Activated naive CD4-positive, alpha-beta T cell (primary cell): ENCODE measurements at places on chromosomes 5 and 9.

GRCh38 chr5:61344187-61344944 lies 12.3 kb downstream of the ZSWIM6 start:
- no peak for DNase-seq

GRCh38 chr5:6378766-6379103 lies 388 bp upstream of the MED10 start:
- DNase-seq: no peak

GRCh38 chr5:2185646-2186471 lies 303.1 kb upstream of the IRX4 start:
- no peak for DNase-seq

- DNase-seq: no peak
Observed at GRCh38 chr5:96172436-96172835, 210.8 kb upstream of the ELL2 start.

- DNase-seq: no peak
Observed at GRCh38 chr5:179762781-179763176, 30.2 kb downstream of the MAML1 start.

GRCh38 chr5:74341221-74341620 lies 299.3 kb downstream of the ENC1 start:
- no peak for DNase-seq

- no peak for DNase-seq
Observed at GRCh38 chr5:131272724-131273123, 8.9 kb downstream of the CDC42SE2 start.

- no peak for DNase-seq
Observed at GRCh38 chr5:151695464-151695863, 8.7 kb upstream of the SPARC start.

DNA sequence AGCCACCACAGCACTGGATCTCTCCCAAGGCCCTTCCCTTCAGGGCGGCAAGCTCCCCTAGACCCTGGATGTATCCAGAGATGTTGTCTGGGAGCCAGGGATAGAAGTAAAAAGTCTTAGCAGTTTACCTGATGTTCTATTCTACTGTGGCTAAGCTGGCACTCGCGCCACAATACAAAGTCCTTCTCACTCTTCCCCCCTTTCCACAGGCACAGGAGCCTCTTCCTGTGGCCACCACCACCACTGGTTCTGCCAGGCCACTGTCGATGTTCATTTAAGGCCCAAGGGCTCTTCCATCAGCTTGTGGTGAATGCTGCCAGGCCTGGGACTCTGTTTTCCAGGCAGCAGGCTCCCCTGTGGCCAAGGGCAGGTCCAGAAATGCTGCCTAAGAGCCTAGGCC lies 33.7 kb downstream of the MEGF9 start:
- no peak for DNase-seq

GRCh38 chr5:129481161-129481560 lies 21.1 kb downstream of the ADAMTS19 start:
- DNase-seq: no peak
